Mesangial cell (primary cell): ENCODE measurements at places on chromosomes 13 and 19. TPM values are rescaled to one million over a fixed set of nuclear protein-coding genes. Genes with fewer than 3 reads are reported as not detected.

Gene ZNF626
- total RNA-seq: 4.6 and 5.5 TPM in 2 replicates

Gene ZNF835
- total RNA-seq: 0.65 and 1.3 TPM in 2 replicates

Gene LYPD3
- total RNA-seq: 0.38 TPM in 1 of 2 replicates, not detected in the other

Gene NHLRC3
- total RNA-seq: 5.5 and 9.5 TPM in 2 replicates

Gene ZFR2
- total RNA-seq: not detected in 2 replicates

Gene SKA3
- total RNA-seq: 1.9 and 23.5 TPM in 2 replicates

Gene CYP2A6
- not detected in 2 replicates for total RNA-seq

Gene TDRD12
- total RNA-seq: not detected in 2 replicates

Gene OR7C1
- total RNA-seq: not detected in 2 replicates

Gene SIGLEC8
- total RNA-seq: not detected in 2 replicates

Gene SERTAD3
- total RNA-seq: 17.9 and 22.8 TPM in 2 replicates

Gene LGALS14
- not detected in 2 replicates for total RNA-seq

Gene CGB3
- 0.33 TPM in 1 of 2 replicates, not detected in the other for total RNA-seq

Gene WDR62
- 1.8 and 22.5 TPM in 2 replicates for total RNA-seq

Gene ZNF417
- total RNA-seq: 5.5 and 6.1 TPM in 2 replicates

Gene SHISA2
- 88.2 and 119 TPM in 2 replicates for total RNA-seq

Gene PNKP
- 47.2 and 60.3 TPM in 2 replicates for total RNA-seq

Gene ZNF841
- total RNA-seq: 4.2 TPM in 2 replicates

Gene SLITRK5
- total RNA-seq: under 0.01 and 0.38 TPM in 2 replicates

Gene SIGLECL1
- total RNA-seq: not detected in 2 replicates

Gene DCT
- under 0.01 and 0.25 TPM in 2 replicates for total RNA-seq

Gene EDNRB
- total RNA-seq: under 0.01 TPM in 1 of 2 replicates, not detected in the other

Gene LRRC8E
- 12.9 and 24.2 TPM in 2 replicates for total RNA-seq

Gene CCDC106
- total RNA-seq: 10.6 and 30.8 TPM in 2 replicates

Gene CYSLTR2
- total RNA-seq: not detected in 2 replicates

Gene ZNF729
- not detected in 2 replicates for total RNA-seq

Gene NANOS3
- total RNA-seq: 0.63 TPM in 1 of 2 replicates, not detected in the other

Gene TYROBP
- not detected in 2 replicates for total RNA-seq

Gene FBXL12
- total RNA-seq: 24.3 and 36.4 TPM in 2 replicates

Gene S1PR5
- total RNA-seq: 0.65 and 0.76 TPM in 2 replicates

Gene MBD3L3
- total RNA-seq: not detected in 2 replicates

Gene CEACAM21
- not detected in 2 replicates for total RNA-seq

Gene GFY
- not detected in 2 replicates for total RNA-seq

Gene DHPS
- total RNA-seq: 65.2 and 76.4 TPM in 2 replicates

Gene NOVA2
- total RNA-seq: not detected in 2 replicates

Gene GPR42
- total RNA-seq: not detected in 2 replicates

Gene C19orf33
- 209 and 318 TPM in 2 replicates for total RNA-seq

Gene ZNF793
- total RNA-seq: 1.1 and 3.3 TPM in 2 replicates

Gene FREM2
- 0.49 and 2.0 TPM in 2 replicates for total RNA-seq

Gene FCGBP
- 2.0 TPM in 1 of 2 replicates, not detected in the other for total RNA-seq

Gene PTH2
- total RNA-seq: not detected in 2 replicates

Gene OLFM4
- total RNA-seq: not detected in 2 replicates

Gene KLF2
- total RNA-seq: 1.3 and 3.4 TPM in 2 replicates

Gene C19orf67
- total RNA-seq: not detected in 2 replicates

Gene UBE2L5
- total RNA-seq: not detected in 2 replicates

Gene FBXO27
- total RNA-seq: 3.4 and 7.3 TPM in 2 replicates

Gene KLHL1
- not detected in 2 replicates for total RNA-seq

Gene SULT2A1
- not detected in 2 replicates for total RNA-seq

Gene MRPL57
- total RNA-seq: 39.8 and 42.7 TPM in 2 replicates

Gene LRG1
- total RNA-seq: under 0.01 TPM in 1 of 2 replicates, not detected in the other

Gene ZNF77
- 1.6 and 4.1 TPM in 2 replicates for total RNA-seq

Gene AMH
- total RNA-seq: 0.16 and 1.8 TPM in 2 replicates

Gene ZNF57
- total RNA-seq: 3.1 and 3.2 TPM in 2 replicates

Gene ADGRE3
- total RNA-seq: not detected in 2 replicates
